ENCODE measurements at places on chromosomes 3 and 15.

DNA sequence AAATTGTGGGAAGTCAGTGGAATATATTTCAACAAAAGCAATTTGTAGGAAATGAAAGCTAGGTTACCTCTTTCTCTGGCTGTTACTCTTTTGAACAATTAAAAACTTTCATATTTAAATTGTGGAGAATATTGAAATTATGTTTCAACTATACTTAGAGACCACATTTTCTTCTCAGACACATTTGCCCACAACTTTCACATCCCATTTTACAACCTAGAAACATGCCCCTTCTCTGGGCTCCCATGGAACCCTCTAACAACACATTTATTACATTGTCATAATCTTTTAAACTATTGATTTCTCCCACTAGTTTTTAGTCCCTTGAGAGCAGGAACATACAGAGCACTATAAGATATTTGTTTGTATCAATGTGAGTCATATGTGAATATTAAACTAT is 211.7 kb upstream of the TTC14 start:
- no peak for DNase-seq

DNA sequence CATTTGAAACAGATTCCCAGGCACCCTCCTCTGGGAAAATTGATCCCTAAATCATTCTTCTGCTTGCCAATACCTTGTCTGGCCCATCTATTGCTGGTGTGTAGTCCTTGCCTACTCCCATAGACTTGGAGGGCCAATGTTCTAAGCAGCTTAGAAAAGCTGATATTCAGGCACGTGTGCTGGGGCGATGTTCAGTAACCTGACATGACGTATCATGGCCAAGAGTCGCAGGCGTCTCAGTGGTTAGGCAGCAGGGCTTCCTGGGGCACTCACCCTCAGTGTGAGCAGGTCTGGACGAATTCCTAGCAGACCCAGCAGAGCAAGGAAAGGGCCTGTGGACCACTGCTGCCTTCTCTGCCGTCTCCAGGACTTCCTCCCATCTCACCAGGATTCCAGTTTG is 21.6 kb downstream of the EPHB1 start:
- DNase-seq, result no peak

- DNase-seq, result no peak
Observed at GRCh38 chr3:54299169-54299935, 177.0 kb downstream of the CACNA2D3 start.

- DNase-seq, result no peak
Observed at GRCh38 chr3:8106921-8107320, 394.7 kb upstream of the LMCD1 start.

DNA sequence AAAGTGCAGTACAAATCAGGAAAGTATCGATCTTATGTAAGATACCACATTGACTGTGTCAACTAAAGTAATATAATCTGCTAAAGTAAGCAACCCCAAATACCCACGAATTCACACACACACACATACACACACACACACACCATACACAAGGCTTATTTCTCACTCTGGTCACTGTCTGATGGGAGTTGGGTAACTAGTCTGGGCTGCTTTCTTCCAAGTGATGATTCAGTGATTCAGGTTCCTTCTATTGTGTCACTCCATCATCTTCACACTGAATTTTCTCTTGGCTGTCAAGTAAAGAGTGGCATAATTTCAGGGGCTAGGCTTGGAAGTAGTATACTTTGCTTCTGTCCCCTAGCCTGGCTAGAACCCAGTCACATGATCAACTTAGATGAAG is 104.8 kb upstream of the CCDC54 start:
- DNase-seq, result no peak

DNA sequence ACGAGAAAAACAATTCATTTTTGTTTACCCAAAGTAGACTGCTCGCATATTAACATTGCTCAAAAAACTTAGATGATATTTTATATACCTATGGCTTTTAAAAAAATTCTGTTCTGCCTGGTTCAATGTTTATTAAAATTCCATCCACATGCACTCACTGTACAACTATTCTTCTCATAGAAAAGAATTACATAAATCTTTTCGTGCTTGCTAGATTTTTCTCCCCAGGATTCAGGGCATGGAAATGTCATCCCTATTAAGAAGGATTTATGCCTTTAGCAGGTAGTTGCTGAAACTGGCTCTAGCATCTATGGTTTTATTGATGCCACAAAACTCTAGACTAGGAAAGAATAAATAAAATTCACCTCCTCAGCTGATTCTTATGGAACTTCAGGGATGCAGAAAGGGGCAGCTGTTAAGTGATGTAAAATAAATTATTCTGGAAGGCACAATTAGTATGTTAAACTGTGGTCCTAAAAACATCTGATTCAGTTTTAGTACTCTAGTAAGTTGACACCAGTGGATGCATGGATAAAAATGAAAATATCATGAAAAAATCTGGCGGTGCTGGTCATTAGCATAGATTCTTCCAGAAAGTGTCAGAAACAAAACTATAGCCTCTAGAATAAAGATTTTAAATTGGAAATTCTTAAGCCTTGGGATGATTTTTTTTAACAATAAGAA is 41.6 kb downstream of the AAGAB start:
- no peak for DNase-seq

GRCh38 chr3:113136071-113136470 is 75.3 kb upstream of the BOC start:
- DNase-seq, result no peak

DNA sequence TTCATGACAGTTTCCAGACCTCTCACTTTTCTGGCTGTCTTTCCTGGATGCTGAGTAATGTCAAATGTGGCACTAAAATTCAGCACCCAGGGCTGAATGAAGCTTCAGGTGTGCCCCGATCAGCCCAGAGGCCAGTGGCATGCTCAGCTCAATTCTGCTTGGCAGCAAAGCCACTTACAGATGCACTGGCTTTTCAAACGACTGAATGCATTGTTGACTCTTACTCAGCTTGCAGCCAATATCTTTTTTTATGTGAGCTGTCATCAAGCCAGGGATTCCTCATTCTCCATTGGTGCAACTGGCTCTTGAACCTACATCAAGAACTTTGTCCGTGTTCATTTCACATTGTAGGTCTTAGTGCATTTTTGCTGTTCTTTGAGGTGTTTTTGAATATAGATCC is 60.7 kb downstream of the ZDHHC19 start:
- DNase-seq, result no peak

GRCh38 chr3:170914690-170915089 is 6.3 kb upstream of the EIF5A2 start:
- no peak for DNase-seq

DNA sequence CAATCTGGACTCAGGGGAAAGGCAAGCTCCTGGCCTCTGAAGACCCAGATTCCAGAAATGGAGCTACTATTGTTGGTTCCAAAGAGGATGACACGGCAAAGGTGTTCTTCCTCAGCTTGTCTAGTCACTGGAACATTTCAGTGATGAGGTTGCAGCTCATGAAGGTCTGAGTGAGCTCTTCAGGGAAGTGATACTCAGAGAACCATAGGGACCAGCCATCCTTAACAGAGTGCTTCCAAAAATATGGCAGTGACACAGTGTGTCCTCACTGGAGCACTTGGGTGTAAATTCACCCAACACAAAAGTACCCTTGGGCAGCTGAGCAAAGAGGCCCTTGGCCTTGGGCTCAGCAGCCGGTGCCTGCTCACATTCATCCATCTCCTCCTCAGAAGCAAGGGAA is 46.3 kb downstream of the SPTSSB start:
- no peak for DNase-seq

GRCh38 chr15:26729030-26729429 is 43.8 kb downstream of the GABRB3 start:
- DNase-seq, result no peak

DNA sequence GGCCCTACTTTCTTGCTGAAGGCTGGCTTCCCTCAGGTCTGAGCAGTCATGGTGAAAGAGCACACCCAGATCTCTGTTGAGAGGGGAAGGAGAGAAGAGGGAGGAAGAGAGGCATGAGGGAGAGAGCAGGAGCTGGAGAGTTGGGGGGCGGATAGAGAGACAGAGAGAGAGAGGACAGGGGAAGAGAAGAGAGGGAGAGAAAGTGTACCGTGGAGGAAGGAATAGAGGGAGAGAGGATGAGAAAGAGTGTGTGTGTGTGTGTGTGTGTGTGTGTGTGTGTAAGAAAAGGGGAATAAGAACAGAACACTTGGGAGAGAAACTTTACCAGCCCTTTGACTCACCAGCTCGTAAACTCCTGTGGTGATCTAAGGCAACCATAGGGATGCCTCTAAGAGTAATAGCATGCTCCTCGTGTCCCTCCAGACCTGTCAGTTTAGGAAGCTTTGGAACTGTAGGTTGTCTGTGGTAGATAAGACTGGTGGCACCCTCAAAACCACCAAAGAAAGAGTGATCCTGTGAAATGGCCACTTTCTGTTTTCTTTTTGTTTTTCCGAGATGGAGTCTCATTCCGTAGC is 18.2 kb downstream of the ZNF592 start:
- DNase-seq, result no peak

DNA sequence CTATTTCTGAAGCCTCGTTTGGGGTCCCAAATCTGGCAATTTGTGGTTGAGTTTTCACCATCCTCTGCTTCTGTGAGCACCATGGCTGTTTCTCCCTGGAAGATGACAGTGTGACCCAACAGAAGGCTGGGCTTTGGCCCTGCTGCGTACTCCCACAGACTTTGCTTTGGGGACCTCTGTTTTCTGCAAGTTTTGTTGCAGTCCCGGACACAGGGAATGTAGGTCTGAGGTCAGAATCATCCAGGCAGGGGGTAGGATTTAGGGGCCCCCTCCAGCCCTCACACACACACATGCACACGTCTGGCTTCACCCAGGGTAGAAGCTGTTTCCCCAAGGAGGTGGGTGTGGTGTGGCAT is 6.3 kb downstream of the PTH1R start:
- no peak for DNase-seq

Measured in activated T-helper 1 cell treated with anti-CD3 and anti-CD28 coated beads, Interleukin-2, amount 50 U/mL, for 16 hours (primary cell).